ENCODE measurements at places on chromosomes 1 and 21.
A peak's percentile ranks its signal among the peaks of the same experiment; 100 is the strongest.

GRCh38 chr1:154840269-154841176 is 29.6 kb downstream of the KCNN3 start:
- DNase-seq = peak; percentile 39
- H3K4me1 ChIP-seq = peaks cover 2% of the 10 kb centered on the region

DNA sequence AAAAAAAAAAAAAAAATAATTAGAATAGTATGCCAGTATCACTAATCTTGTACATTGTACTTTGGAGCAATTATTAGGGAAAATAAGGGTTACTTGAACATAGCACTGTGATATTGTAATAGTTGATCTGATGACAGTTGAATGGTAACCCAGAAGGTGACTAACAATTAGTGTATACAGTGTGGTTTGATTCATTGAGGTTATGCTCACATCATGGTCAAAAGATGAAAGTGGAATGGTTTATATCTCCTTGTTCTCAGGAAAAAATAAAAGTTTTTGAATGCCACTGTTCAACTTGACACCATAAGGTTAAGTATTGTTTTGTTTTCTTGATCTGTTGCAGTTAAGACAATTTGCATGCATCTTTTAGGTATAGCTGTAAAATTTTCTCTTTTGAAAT is 87.0 kb downstream of the GPR52 start:
- no peak overlapping the region for H3K4me3 ChIP-seq
- H3K27ac ChIP-seq = no peak overlapping the region
- no peaks in the 10 kb centered on the region for H3K4me1 ChIP-seq
- no peaks in the 10 kb centered on the region for H3K36me3 ChIP-seq

DNA sequence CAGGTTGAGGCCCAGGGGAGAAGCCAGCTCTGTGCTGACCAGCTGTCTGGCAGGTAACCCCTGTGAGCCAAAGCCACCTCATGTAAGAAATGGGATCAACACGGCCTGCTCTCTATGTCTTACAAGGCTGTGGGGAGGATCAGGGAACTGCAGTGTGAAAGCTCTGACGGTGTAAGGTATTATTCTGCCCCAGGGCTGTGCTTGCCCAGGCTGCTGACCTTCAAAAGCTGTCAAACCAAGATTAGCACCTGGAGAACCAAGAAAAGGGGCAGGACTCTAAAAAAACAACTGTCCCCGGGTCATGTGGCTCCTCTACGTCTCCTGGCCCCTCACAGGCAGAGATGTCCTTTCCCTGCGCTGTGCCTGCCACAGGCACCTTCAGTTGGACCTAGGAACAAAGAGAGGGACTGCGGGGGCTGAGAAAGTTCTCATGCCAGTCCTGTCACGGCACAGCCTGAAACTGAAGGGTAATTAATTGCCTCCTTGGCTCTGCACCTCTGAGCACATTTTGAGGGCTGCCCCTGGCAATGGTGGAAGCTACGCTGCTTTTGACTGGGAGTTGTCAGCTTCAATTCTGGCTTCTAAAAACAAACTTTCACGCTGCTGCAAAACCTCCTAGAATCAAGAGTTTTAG is 77.6 kb downstream of the PGBD5 start:
- no peak overlapping the region for H3K27ac ChIP-seq
- H3K4me3 ChIP-seq = no peak overlapping the region
- no peaks in the 10 kb centered on the region for H3K4me1 ChIP-seq
- H3K27me3 ChIP-seq = no peaks in the 10 kb centered on the region
- H3K36me3 ChIP-seq = peaks cover 2% of the 10 kb centered on the region

GRCh38 chr21:17775431-17776126 is 43.6 kb downstream of the C21orf91 start:
- H3K4me3 ChIP-seq = no peak overlapping the region
- H3K27ac ChIP-seq = no peak overlapping the region
- no peaks in the 10 kb centered on the region for H3K4me1 ChIP-seq

- H3K27me3 ChIP-seq = no peaks in the 10 kb centered on the region
- H3K27ac ChIP-seq = no peak overlapping the region
- no peak for DNase-seq
- H3K4me3 ChIP-seq = no peak overlapping the region
These were observed 355.6 kb downstream of the USP25 start for GRCh38 chr21:16085421-16085820.

- no peaks in the 10 kb centered on the region for H3K27me3 ChIP-seq
- DNase-seq = peak; percentile 53
- H3K36me3 ChIP-seq = no peaks in the 10 kb centered on the region
- H3K4me3 ChIP-seq = no peak overlapping the region
These were observed 148.4 kb downstream of the COP1 start for GRCh38 chr1:176058686-176059085.

- no peaks in the 10 kb centered on the region for H3K27me3 ChIP-seq
- H3K27ac ChIP-seq = no peak overlapping the region
- no peaks in the 10 kb centered on the region for H3K36me3 ChIP-seq
- no peaks in the 10 kb centered on the region for H3K4me1 ChIP-seq
- no peak overlapping the region for H3K4me3 ChIP-seq
These were observed 27.1 kb downstream of the SAMSN1 start for GRCh38 chr21:14519000-14519399.

- DNase-seq = peak; percentile 49
- H3K27me3 ChIP-seq = no peaks in the 10 kb centered on the region
- H3K36me3 ChIP-seq = peaks cover 7% of the 10 kb centered on the region
These were observed 17.0 kb upstream of the TRAF5 start for GRCh38 chr1:211309617-211310016.
